ENCODE measurements at places on chromosomes 6 and 20. TPM values are rescaled to one million over a fixed set of nuclear protein-coding genes. Genes with fewer than 3 reads are reported as not detected.

GRCh38 chr6:166008441-166009369 is 158.9 kb downstream of the TBXT start:
- DNase-seq, result no peak

DNA sequence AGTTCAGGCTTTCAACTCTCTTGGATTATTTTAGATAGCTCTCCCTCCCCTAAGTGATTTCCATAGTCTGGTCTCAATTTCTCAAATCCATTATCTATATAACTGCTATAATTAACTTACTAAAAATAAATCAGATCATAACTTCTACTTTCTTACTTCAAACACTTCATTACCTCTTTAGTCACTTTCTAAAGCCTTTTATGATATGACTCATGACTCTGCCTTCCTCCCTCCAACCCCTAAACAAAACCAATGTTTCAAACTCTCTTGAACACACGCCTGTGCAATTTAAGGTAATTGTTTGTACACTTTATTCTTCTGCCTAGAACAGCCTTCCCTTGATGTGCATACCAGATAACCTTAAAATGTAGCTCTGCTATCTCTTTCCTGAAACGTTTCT is 100.5 kb downstream of the LMBRD1 start:
- no peak for DNase-seq

- DNase-seq, result no peak
Measured at GRCh38 chr6:169906688-169907418, 155.4 kb downstream of the ERMARD start.

- DNase-seq, result peak; percentile 64
Measured at GRCh38 chr6:26205161-26205624, 118.0 kb downstream of the HFE start.

DNA sequence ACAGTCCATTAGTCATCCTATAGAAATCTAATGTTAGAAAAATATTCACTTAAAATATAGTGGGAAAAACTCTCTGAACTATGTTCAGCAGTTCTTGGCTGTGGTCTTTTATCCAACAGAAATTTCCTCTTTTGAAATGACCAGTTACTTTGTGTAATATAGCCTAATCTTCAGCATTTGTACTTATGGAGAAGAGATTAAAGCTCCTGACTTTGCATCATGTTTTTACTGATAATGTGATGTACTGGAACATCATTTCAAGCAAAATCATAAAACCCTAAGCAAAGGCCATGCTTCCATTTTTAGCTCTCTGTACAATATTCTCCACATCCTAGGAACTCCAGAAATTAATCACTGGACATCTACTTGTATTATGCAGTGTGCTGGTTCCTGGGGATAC is 430.8 kb upstream of the RUNX2 start:
- DNase-seq, result no peak

DNA sequence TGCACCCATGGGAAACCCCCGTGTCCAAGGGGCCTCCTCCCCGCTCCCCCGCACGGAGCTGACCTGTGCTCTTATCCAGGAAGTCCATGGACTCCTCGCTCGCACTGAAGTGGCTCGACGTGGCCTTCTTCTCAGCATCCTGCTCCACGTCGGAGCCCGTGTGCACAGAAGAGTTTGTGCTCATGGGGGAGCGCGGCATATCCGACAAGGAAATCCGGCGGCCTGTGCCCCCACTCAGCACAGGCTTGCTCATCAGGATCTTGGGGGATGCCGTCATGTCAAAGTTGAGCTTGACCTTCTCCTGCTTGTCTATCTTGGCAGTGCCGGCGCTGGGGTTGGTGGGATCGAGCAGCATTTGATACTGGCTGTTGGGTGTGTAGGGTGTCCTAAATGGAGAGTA is 80.2 kb downstream of the ZMYND8 start:
- DNase-seq, result no peak

GRCh38 chr6:162200041-162200440 is 527.5 kb downstream of the PRKN start:
- no peak for DNase-seq

- DNase-seq, result peak; percentile 12
Measured at GRCh38 chr20:35120012-35120701, 27.0 kb downstream of the EDEM2 start.

- DNase-seq, result no peak
Measured at GRCh38 chr6:77638129-77638830, 14.6 kb upstream of the MEI4 start.

- DNase-seq, result no peak
Measured at GRCh38 chr6:16229700-16230099, 8.7 kb upstream of the GMPR start.

- no peak for DNase-seq
Measured at GRCh38 chr6:79115553-79116182, 37.6 kb upstream of the PHIP start.

GLP1R gene
- total RNA-seq, result 5.7 TPM

ZC3H12D gene
- total RNA-seq, result 2.6 TPM

C20orf141 gene
- not detected for total RNA-seq

GTSF1L gene
- total RNA-seq, result not detected

ULBP1 gene
- not detected for total RNA-seq

BTNL2 gene
- not detected for total RNA-seq

C20orf202 gene
- not detected for total RNA-seq

GPX5 gene
- not detected for total RNA-seq

VARS2 gene
- total RNA-seq, result 29.7 TPM
